Stimulated activated CD8-positive, alpha-beta memory T cell treated with anti-CD3 and anti-CD28 coated beads, Interleukin-2, amount 100 ng/mL, for 1 hour (primary cell): ENCODE measurements at places on chromosomes 3 and 15.

DNA sequence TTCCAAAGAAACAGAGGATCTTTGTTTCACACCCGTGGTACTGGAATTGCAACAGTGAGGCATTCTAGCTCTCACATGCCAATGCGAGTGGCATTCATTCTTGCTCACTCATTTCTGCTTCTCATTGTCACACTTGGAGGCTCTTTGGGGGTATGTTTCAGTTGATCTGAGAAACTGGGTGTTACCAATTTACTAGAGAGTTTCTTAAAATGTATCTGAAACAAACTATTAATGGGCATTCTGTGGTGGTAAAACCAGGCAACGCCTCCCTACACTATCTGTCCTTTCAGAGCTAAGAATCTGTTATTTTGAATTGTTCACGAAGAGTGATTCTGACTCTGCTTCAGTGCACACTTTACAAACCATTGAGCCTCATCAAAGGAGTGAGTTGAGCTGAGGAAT is 140.6 kb upstream of the BHLHE40 start:
- no peak for DNase-seq

DNA sequence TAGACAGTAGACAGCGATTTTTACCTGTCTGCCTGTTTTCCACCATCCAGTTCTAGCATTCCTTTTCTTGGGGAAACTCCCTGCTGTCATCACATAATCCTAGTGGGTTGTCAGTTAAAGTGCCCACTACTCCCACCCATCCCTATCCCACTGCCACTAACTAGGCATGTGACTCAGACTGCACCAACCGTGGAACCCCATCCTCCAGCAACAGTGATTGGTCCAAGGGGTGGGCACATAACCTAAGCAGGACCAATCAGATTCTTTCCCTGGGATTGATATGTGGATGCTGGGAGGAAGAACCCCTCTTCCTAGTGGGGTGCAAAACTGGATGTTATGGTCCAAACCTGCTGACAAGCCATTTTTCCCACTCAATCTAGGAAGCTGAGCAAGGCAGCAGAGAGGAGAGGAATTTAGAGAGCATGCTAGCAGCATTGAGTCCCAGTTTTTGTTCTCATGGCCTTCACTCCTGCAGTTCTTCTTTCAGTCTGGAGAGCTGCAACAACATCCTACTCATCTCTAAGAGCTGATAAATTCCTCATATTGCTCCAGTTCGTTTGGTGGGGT is 3.9 kb upstream of the INSYN1 start:
- no peak for DNase-seq

DNA sequence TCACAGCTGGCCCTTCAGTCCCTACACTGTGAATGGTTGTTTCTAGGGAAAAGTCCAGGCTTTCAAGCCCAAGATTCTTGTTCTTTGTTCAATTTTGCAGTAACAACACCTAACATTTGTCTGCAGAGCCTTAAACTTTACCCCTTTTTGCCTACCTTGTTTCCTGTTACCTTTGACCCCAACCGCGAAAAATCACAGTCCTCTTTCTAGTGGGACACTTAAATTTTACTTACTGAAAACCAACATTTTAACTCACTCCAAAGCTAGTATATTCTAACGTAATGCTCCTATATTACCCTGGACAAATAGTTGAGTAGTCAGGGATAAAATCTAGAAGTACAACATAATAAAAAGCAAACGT is 649 bp upstream of the PIK3CB start:
- no peak for DNase-seq

- no peak for DNase-seq
Observed at GRCh38 chr3:153970047-153970446, 151.1 kb upstream of the ARHGEF26 start.

DNA sequence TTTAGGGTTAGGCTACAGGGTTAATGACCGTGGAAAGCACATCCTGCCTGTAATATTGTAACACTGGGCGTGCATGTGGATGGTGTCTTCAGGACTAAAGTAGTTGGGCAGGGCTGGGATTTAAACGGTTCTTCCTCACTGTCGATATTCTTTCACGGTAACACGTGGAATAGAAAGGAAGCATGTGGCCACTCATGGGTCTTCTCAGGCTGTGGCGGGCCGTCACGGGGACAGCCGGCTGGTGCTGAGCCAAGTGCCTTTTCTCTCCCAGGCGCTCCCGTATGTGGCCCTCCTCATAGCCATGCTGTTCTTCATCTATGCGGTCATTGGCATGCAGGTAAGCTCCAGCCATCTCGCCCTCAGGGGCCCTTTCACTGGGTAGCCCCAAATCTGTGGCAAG is 73.7 kb downstream of the CHDH start:
- no peak for DNase-seq

- DNase-seq: no peak
Observed at GRCh38 chr15:72375501-72375845, 341 bp downstream of the HEXA start.

DNA sequence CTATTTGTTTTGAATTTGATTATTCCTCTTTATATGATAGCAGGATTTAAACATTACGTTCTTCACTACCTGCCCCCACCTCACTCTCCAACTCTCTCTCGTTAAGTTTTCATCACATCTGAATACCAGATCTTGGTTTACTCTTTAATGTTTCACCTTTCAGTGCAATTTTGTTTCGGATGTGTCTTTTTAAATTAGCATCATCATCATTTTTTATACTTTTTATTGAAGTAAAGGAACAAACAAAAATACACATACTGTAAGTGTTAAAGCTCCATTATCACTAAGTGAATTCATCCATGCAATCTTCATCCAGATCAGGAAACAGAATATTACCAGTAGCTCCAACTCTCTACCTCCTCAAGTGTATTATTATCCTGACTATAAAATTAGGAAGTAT is 310.6 kb downstream of the C3orf38 start:
- DNase-seq: no peak

GRCh38 chr15:39645138-39645975 is 64.5 kb downstream of the THBS1 start:
- DNase-seq: no peak

DNA sequence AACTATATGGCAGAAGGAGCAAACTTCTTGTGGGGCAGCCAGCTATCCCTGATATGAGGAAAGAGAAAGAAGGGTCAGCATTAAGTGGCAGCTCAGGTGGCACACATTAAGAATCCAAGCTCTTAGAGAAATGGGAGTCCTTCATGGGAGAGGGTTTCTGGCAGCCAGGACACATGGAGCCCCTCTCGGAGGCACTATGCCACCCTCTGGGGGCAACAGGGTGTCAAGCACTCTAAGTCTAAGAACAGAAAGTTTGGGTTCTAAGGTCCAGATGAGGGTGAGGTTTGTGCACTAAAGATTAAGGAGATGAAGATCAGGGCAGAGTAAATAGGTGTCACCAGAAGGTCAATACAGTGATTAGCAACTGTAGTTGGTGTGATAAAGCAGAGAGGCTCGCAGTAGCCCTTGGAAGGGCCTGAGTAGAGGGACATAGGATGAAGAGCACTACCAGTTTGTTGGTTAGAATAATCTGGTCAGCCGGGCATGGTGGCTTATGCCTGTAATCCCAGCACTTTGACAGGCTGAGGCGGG is 89.3 kb downstream of the ST6GAL1 start:
- no peak for DNase-seq

GRCh38 chr3:56294286-56294685 is 174.0 kb downstream of the ERC2 start:
- no peak for DNase-seq
